ENCODE measurements at places on chromosomes 4 and X.
A peak's percentile ranks its signal among the peaks of the same experiment; 100 is the strongest.

DNA sequence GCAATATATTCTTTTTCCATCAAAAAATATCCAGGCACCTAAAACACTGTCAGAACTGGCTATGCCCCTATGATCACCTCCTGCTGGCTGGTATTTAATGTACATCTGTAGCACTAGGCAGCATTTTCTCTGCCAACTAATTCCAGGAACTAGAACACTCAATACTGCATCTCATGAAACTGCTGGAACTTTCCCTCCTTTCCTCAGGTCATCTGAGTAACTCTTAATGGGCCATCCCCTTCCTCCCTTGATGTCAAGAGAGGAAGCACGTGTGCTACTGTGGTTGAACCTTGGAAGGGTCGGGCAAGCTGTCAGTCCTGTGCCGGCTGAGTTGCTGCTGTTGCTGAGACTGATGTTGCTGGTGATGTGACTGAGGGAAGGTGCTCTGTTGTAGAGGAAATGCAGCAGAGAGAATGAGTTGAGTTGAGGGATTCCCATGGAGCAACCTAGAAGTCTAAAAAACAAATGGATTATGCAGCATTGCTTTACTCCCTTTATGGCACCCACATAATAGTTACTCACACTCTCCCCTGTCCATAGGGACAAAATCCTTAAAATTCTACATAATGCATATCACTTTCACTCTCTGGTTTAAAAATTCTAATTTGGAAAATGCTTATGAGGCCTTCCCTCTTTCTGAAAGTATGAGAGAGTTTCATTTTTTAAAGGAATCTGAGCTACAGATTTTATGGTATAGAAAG lies 39.5 kb downstream of the TMEM165 start:
- DNase-seq: peak; percentile 3

DNA sequence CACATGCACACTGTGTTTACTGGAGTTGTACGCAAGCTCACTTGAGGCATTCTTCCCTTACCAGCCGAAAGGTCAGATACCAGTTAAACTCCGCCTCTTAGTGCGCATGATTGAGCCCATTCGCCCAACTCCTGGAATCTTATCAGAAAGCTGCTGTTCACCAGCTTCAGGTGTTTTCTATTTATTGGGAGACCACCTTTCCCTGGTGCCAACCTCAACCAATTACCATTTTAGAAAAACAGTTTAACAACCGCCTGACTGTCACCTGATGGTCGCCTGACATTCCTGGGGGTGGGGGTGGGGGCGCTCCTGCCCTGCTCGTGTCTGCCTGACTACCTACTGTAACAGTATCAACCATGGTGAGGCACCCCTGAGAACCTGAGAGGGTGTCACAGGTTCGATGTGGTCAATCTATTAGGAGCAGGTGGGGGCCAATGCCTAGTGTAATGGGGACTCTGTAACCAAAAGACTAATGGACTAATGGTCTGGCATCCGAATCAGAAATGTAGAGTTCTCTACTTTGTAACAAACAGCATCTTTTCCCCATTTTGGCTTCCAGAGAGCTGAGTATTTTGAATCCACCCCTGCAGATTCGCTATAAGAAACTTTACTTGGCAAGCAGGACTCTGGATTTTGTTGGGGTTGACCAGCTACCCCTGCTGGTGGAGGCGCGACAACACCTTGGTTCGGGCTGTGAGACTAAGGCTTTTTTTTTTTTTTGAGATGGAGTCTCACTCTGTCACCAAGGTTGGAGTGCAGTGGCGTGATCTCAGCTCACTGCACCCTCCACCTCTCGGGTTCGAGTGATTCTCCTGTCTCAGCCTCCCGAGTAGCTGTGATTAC lies 58.2 kb upstream of the ZNF157 start:
- peak; percentile 28 for DNase-seq

DNA sequence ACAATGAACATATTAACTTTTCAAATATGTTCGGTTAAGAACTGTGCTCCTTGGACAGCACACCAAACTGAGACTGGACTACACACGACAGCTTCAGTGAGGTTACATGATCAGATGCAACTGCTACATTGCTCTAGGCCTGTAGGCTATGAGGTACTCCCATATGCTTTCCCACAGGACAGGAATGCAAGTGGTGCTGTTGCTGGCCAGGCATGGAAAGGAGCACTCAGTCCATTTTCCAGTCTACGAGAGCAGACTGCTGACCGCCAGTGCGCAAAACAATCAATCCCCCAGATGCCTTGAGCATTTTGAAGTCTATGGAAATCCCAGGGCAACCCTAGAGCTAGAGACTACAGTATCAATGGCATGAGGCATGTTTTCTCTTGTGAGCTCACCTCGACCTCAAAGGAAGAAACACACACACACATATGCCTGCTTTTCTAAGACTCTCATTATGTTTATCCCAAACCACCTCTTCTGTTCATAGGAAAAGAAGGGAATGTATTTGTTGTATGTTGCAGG lies 70.8 kb upstream of the SPP1 start:
- no peak for DNase-seq

DNA sequence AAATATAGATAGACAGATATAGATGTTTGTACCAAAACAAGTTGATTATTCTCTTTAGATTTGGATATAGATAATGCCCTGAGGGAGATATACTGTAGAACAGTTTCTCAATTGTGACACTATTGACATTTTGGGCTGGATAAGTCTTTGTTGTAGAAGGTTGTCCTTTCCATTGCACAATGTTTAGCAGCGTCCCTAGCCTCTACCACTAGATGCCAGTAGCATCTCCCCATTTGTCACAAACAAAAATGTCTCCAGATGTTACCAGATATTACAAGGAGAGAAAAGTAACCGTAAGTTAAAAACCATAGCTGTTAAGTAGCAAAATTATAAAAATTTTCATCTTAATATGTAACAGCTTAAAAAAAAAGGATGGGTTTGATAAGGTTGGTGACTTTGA lies 2595.3 kb downstream of the ARAP2 start:
- no peak for DNase-seq

- peak; percentile 34 for DNase-seq
Observed at GRCh38 chr4:80202741-80203553, 5.6 kb downstream of the PRDM8 start.

- no peak for DNase-seq
Observed at GRCh38 chr4:31085689-31086088, 365.5 kb downstream of the PCDH7 start.

DNA sequence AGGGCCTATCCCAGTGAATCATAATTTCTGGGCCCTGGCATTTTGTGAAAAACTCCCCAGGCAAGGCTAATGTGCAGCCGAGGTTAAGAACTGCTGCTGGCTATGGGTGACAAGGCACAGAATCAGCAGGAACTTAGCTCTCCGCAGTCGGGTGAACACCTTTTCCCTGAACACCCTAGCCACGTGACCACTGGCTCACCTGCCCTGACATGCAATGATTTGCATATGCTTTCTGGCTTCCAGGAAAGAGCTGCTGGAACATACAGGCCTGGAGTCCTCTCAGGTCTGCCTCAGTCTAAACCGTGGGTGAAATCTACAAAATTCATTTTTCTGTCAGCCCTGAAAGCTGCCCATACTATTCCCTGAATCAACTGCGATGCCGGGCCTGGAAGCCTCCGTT lies 56.6 kb downstream of the ZNF827 start:
- DNase-seq: no peak

GRCh38 chr4:9918484-9918883 lies 102.8 kb downstream of the SLC2A9 start:
- DNase-seq: no peak

GRCh38 chrX:116379854-116380253 lies 56.6 kb upstream of the SLC6A14 start:
- no peak for DNase-seq

DNA sequence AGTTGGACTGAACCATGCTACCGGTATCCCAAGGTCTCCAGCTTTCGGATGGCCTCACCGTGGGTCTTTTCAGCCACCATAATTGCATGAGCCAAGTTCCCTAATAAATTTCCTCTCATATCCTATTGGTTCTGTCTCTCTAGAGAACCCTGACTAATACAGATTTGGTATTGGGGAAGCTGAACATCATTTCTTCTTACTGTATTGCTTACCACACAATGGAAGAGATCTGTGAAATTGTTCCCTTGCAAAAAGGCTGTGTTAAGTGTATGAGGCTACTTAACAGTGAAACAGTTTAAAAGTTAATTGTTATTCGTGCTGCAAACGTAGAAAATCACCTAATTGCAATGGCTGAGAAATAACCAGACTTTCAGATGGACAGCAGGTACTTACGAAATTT lies 34.0 kb downstream of the PLAC8 start:
- no peak for DNase-seq

- DNase-seq: no peak
Observed at GRCh38 chr4:188005561-188005960, 10.0 kb downstream of the ZFP42 start.

DNA sequence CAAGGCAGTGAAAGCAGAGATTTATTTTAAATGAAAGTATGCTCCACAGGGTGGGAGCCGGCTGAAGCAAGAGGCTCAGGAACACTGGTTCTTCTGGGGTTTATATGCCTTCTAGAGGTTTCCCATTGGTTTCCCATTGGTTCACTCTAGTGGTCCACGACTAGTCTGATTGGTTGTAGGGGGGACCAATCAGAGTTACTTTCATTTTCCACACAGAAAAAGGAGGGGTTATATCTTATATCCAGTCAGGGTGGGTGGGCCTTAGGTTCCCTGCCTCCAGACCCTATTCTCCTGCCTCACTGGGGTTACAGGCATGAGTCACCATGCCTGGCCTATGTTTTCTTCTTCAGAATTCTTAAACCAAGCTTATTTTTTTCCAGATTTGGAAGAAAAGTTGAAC lies 101.6 kb downstream of the KLHL8 start:
- DNase-seq: no peak

DNA sequence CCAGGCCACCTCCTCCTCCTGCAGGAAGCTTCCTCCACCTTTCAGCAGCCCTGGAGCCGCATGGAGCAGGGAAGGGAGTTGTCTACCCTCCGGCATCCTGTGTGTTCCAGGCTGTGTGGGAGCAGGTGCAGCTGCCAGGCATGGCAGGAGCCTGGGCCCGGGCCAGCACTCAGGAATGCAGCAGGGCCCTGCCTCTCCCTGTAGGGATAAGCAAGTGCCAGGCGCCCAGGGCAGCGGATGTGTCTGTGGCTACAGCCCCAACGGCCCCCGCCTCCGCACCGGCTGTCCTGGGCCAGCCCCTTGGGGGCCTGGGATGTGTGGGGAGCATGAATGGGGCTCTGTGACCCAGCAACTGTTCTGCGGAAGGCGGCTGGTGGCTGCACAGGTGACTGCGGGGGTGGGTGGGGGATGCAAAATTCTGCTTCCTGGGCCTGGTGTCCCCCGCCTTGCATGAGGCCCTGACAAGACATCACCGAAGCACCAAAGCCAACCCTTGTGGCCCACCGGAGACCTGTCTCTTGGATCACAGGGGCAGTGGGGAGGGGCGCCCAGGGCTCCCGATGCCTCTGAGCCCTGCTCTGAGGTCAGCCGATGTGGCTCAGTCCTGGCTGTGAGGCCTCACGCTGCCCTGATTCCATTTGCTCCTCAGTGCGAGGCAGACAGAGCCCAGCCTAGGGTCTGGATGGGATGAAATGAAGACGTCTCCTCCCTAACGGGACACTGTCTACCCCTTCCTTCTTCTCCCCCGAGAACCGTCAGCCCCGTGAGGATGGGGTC lies 1.4 kb upstream of the DOK7 start:
- no peak for DNase-seq

GRCh38 chr4:29704059-29704458 lies 1016.1 kb upstream of the PCDH7 start:
- DNase-seq: no peak

- no peak for DNase-seq
Observed at GRCh38 chrX:142891046-142891445, 134.7 kb upstream of the SPANXN4 start.

DNA sequence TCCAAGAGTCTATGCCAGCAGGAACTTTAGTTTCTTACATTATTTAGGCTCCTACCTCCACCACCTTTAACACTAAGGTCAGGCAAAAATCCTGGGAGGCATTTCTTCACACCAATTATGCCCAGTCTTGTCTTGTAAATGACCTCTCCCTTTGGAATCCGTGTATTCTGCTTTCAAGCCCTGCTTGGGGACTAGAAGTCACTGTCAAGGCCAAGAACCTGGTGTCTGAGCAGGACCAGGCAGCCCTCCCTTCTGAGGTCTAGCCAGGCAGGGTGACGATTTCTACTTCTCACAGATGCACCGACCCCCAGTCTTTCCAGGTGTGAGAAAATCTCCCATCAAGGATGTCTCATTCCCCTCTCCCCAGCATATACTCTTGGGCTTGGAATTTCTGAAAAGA lies 82.7 kb upstream of the C1QTNF7 start:
- no peak for DNase-seq

GRCh38 chr4:8228319-8229250 lies 29.5 kb downstream of the SH3TC1 start:
- peak; percentile 62 for DNase-seq

GRCh38 chr4:120963449-120963848 lies 40.9 kb upstream of the PRDM5 start:
- DNase-seq: no peak

- no peak for DNase-seq
Observed at GRCh38 chr4:69032847-69033638, 63.2 kb upstream of the UGT2B7 start.

GRCh38 chrX:9912351-9913145 lies 54.6 kb upstream of the CLDN34 start:
- no peak for DNase-seq
